ENCODE measurements at places on chromosomes 12 and 14.

- DNase-seq: no peak
These were observed 40.5 kb downstream of the DMAC2L start for GRCh38 chr14:50352584-50352983.

DNA sequence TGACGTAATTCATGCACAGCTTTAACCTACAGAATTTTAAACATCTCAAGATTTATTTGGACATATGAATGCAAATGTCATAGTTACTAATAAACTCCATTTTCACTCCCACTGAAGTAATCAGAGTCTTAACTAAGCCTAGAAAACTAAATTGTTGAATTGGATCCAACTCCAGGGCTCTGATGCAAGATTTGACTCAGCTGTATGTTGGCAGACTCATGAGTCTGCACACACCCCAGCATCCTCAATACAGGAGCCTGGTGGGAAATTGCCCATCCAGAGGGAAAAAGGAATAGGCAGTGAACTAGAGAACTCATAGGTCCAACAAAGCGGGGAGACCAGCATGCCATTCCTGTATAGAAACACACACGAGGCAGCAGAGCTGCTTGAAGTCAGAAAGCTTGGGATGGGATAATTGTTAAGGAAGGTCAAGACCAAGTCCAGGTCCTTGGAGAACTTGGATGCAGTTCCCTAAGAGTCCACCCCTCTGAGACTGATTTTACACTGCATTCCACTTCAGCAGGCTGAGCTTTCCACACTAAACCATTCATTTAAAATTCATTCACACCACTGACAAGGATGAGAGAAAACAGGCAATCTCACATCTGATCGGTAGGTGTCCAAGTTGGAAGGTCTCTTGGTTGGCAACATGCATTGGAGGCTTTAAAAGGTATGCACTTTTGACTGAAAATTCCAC lies 14.4 kb downstream of the TMTC1 start:
- no peak for DNase-seq

- DNase-seq: no peak
These were observed 42.1 kb upstream of the MTERF2 start for GRCh38 chr12:107029081-107029480.

- no peak for DNase-seq
These were observed 41.9 kb downstream of the STX2 start for GRCh38 chr12:130796985-130797686.

DNA sequence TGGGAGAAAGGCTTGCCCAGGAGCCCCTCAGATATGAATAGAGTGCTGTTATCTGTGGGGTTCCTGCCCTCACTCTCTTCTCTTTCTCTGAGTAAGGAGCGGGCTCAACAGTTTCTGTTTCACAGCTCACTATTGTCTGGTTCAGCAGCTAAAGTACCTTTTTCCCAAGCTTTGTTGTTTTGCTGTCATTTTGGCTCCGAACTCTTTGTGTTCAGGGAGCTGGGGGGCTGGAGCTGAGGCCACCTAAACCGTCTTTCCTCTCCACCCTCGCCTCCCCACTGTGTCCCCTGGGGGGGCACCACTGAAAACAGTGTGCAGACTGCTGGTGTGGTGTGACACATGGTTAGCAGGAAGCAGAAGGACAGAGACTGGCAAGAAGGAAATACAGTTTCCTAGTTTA lies 51.4 kb downstream of the FBXW8 start:
- peak; percentile 33 for DNase-seq

DNA sequence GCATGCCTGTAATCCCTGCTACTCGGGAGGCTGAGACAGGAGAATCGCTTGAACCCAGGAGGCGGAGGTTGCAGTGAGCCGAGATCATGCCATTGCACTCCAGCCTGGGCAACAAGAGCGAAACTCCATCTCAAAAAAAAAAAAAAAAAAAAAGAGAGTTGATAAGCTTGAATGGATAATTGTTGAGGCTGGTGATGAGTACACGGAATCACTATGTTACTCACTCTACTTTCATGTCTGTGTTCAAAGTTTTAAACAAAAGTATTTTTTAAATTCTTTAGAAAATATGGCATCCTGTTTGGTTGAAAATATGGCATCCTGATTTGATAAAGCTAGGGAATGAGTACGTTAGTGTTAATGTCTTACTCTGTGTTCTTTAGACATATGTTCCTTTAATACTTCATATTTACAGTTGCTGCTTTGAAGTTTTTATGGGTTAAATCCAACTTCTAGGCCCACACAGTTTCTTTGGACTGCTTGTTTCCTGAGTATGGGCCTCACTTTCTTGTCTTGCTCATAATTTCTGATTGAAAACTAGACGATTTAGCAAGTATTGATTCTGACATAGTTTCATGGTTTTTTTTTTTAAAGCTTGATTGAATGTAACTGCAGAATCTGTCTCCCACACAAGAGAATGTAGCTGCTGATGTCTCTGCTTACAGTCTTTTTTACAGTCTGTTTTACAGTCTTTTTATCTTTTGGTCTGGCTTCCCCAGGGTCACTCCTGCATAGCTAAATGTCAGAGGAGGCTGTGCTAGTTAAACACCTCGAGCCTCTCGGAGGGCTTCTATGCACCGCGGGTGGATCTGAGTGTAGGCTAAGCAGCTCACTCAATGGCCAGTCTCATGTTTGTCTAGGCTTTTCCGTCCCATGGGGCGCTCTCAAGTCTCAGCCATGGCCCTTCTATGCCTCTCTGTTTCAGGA lies 14.1 kb upstream of the FBLN5 start:
- no peak for DNase-seq

DNA sequence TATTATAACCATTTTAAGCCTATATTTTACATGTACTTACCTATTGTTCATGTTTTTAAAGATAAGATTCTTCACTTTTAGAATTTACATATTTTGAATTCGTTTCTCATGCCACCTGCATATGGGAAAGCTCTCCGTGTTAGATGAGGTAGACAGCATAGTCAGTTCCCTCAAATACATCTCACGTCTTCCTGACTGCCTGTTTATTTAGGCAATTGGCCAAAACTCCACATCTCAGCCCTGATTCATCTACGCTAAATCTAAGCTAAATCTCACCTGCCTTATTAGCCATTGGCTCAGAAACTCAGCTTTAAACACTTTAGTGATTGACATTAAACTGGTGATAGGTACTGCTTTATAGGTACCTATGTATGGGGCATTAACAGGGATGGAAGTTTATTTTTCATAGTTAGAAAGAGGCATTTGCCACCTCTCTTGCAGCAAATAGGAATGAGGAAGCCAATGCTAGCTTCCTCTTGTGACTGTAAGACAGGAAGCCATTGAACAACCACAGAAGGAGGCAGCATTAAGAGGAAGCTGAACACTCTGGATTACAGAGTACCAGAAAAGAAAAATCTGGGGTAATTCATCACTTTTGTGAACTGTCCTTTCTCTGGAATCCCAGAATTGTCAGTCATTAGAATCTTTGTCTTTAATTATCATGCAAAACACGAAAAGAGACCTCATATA lies 111.9 kb downstream of the LRFN5 start:
- DNase-seq: peak; percentile 87

- no peak for DNase-seq
These were observed 4.7 kb downstream of the FAM161B start for GRCh38 chr14:73945159-73945670.

GRCh38 chr12:52312086-52312485 lies 9.1 kb downstream of the KRT83 start:
- no peak for DNase-seq

DNA sequence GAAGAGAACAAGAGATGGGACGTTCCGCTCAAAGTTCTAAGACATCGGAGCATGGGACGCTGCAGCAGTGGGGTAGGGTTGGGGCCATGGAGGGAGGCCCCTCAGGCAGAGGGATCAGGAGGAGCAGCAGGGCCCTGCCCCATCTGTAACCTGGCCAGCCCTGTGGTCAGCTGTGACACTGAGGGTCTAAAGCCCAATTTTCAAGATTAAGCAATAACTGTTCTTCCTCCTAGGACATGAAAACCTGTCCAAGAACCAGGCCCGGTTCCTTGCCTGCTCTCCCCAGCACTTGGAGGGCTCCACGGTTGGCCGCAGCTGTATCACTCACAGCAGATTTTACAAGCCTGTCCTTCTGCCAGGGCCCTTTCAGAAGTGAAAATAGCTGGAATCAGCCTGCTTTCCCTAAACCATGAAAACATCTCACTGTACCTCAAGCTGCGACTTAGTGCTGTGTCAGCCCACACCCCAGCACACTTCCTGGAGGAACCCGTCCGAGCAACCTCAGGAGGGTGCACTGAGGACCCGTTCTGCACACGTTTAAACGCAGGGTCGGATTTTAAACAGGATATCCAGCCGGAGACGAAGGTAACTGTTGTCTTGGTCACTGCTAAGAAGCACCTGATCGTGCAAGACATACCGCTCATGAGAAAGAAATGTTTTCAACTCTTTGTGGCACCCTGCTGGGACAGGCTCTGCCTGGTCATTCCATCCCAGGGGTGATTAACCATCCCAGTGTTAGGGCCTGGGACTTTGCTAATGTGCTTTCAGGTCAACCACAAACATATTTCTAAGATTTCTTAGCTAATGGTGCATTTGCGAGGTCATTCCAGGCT lies 201.9 kb upstream of the DIO3 start:
- no peak for DNase-seq

GRCh38 chr14:61326847-61327246 lies 5.5 kb downstream of the PRKCH start:
- DNase-seq: peak; percentile 64

- DNase-seq: no peak
These were observed 462 bp downstream of the SRP54 start for GRCh38 chr14:34983148-34983760.

DNA sequence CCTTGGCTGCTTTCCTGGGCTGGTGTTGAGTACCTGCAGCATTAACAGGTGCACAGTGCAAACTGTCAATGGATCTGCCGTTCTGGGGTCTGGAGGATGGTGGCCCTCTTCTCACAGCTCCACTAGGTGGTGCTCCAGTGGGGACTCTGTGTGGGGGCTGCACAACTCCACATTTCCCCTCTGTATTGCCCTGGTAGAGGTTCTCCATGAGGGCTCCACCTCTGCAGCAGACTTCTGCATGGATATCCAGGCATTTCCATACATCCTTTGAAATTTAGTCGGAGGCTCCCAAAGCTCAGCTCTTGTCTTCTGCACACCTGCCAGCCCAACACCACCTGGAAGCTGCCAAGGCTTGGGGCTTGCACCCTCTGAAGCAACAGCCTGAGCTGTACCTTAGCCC lies 198.6 kb downstream of the GXYLT1 start:
- DNase-seq: no peak

GRCh38 chr14:102303664-102304063 lies 1.3 kb downstream of the MOK start:
- no peak for DNase-seq

DNA sequence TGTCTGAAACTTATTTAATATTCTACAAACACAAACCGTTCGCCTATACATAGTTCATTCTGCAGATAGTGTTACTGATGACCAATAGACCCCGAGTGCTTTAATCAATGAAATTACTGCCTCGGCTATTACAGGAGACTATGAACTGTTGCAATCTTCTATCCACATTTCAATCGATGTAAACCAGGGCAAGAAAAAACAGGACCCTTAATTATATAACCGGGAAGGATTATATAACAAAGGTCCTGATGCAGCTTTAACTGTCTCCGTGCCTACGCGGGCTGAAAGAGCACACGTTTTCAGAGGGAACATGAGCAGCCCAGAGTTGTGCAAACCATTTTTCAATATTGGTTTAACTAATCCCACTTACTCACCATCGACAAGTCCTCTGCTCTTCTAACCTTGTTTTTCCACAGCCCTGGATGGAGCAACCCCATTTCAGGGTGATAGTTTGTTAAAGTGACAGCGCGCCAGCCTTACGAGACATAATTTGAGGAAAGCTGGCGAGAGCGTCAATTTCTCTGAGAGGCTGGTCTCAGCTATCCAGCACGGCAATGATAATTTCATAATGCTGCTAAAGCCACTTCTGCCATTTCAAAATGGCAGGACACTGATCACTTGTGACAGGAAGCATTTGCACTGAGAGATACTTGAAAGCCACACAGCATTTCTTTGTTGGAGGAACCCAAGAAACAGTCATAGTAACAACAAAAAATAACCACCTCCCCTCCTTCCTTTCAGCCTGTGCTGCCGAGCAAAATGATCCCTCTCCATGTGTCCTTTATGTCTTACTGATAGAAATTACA lies 184.6 kb downstream of the FOXN3 start:
- no peak for DNase-seq

DNA sequence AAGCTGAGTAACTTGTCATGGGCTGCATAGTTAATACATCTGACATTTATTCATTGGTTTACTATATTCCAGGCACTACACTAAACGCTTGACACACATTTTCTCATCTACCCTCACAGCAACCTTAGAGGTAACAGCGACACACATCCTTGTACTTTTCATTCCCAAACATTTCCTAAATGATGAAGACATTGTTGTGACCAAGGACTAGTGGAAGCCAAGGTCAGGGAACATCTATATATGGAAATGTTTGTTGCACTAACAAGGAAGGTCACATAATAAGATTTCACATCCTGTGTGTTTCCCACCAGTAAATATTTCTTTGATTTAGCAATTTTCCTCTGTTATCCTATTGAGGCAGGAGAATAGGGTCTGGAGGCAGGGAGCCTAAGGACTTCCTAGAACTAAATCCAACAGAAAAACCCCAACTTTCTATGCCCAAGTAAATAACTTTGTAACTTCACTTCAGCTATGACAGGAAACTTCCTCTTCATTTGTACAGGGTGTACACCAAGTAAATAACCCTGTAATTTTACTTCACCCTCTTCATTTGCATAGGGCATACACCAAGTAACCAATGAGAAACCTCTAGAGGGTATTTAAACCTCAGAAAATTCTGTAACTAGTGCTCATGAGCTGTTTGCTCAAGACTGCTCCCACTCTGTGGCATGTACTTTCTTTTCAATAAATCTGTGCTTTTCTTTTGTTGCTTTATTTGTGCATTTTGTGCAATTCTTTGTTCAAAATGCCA lies 48.4 kb downstream of the ZNF641 start:
- DNase-seq: no peak

GRCh38 chr14:23119363-23120327 lies 590 bp upstream of the CEBPE start:
- DNase-seq: no peak

DNA sequence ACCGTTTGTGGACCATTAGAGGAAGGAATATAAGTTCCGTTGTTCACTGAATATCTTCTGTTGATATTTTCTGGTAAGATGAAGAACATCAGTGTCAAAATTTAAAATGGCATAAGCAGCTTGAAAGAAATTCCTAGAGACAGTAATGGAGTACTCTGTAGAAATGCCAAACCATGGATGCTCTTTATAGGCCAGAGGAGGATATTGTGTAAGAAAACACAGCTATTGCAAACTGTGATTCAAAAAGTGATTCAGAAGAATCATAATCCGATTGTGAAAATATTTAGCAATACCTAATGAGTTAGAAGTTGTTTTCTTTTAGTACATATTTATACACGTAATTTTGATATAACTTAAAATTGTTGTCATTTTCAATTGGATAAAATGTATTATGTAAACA lies 102.8 kb downstream of the SLC16A7 start:
- no peak for DNase-seq

DNA sequence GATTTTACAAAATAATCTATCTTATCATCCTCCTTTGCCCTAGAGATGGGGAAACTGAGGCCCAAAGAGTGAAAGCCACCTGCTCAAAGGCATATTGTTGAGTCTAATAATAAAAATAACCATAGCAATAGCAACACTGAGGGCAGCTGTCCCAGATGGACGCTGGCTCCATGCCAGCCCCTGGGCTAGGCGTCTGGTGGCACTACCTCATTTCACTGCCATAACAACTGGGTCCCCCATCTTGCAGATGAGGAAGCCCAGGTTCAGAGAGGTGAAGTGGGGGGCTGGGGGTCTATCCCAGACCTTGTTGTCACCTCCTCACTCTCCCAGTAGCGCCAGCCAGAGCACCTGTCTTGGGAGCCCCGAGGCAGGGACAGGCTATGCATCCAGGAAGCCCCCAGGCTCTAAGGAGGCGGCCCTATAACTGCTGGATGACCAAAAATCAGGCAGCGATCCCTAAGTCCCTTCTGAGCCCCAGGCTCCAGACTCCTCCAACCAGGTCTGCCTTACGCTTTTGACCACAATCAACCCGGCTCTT lies 12.8 kb downstream of the BDKRB2 start:
- peak; percentile 78 for DNase-seq

Measured in NCI-H69 (cell line).